ENCODE measurements at places on chromosomes 12 and 14. TPM values are rescaled to one million over a fixed set of nuclear protein-coding genes. Genes with fewer than 3 reads are reported as not detected.

The GLIPR1L1 gene
- not detected for total RNA-seq

The TAS2R8 gene
- total RNA-seq: not detected

The RAPGEF3 gene
- 1.4 TPM for total RNA-seq

The KRT77 gene
- total RNA-seq: not detected

The NELL2 gene
- total RNA-seq: 10.1 TPM

The TAS2R7 gene
- total RNA-seq: not detected

The CAPZA3 gene
- total RNA-seq: not detected

The ZNF641 gene
- 16.4 TPM for total RNA-seq

The SLC39A2 gene
- not detected for total RNA-seq

GRCh38 chr12:126404293-126404881 lies 1339.2 kb downstream of the AACS start:
- no peak overlapping the region for H3K27ac ChIP-seq
- H3K4me1 ChIP-seq: no peaks in the 10 kb centered on the region
- no peak for DNase-seq
- H3K4me3 ChIP-seq: no peak overlapping the region
- no peaks in the 10 kb centered on the region for H3K27me3 ChIP-seq
- no peaks in the 10 kb centered on the region for H3K36me3 ChIP-seq

DNA sequence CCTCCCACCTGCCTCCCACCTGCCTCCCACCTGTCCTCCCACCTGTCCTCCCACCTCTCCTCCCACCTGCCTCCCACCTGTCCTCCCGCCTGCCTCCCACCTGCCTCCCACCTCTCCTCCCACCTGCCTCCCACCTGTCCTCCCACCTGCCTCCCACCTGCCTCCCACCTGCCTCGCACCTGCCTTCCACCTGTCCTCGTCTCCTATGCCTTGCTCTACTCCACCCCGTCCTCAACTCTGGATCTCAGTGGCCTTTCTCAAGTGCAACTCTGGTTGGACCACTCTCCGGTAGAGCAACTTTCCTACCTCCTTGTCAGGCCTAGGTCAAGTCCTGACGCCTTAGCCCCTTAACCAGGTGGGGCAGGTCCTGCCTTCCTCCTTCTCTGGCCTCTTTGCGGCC lies 29.3 kb upstream of the PEX5 start:
- peaks cover 27% of the 10 kb centered on the region for H3K36me3 ChIP-seq
- H3K4me1 ChIP-seq: peaks cover 6% of the 10 kb centered on the region
- no peak overlapping the region for H3K4me3 ChIP-seq
- no peak for DNase-seq

- H3K27ac ChIP-seq: no peak overlapping the region
- H3K4me1 ChIP-seq: peaks cover 12% of the 10 kb centered on the region
- H3K27me3 ChIP-seq: peaks cover 63% of the 10 kb centered on the region
- H3K4me3 ChIP-seq: no peak overlapping the region
- no peaks in the 10 kb centered on the region for H3K36me3 ChIP-seq
These were observed 6.2 kb downstream of the LRCOL1 start for GRCh38 chr12:132604151-132604618.

DNA sequence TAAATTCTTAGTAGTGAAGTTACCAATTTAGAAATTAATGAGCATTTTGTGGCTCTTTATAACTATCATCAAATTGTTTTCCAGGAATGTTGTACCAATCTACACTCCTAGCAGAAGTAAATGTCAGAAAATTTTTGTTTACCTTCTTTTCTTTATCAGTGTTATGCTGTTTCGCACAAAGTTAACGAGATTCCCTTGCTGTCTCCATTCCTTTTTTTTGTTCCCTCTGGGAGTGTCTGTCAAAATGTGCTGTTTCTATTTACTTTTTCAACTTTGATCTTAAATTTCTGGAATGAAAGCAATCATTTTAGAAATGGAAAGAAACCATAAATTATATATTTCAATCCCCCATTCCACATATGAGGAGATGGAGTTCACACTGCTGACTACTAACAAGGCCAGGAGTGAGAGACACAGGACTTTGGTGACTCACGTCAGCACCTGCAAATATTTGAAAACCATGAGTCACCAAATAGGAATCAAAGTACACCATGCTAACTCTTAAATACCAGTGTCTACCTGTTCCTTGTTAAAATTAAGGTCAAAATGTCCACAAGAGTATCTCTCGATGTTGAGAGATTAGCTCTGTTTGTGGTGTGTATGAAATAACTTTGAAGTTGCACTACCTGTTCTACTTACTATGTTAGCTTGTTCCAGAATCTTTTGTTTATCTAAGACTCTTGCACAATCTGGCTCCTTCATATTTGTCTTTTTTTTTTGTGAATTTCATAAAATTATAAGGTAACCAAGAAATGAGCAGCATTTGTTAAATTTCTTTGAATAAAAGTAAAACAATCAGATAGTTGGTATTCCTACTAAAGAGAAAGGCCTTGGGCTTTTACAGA lies 106.0 kb downstream of the RMST start:
- H3K27me3 ChIP-seq: no peaks in the 10 kb centered on the region
- no peaks in the 10 kb centered on the region for H3K4me1 ChIP-seq
- DNase-seq: no peak
- H3K4me3 ChIP-seq: no peak overlapping the region
- no peak overlapping the region for H3K27ac ChIP-seq

DNA sequence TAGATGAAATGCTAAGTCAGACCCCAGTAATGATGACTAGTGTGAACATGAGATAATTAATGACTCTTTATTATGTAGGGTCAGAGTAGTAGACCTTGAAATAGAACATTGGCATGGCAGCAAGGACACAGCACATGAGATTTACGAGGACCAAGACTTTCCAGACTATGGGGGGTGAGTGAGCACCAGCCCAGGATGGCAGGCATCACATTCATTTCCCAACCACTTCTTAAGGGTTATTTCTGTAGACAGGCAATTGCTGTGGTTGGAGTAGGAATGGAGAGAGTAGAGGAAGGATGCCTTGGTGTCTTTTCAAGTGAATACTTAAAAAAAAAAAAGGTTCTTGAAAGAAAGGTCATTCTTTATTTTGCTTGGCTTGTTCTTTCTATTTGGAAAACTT lies 189.4 kb upstream of the DYRK2 start:
- H3K4me3 ChIP-seq: no peak overlapping the region
- H3K27ac ChIP-seq: no peak overlapping the region
- DNase-seq: no peak
- peaks cover 11% of the 10 kb centered on the region for H3K27me3 ChIP-seq
- H3K36me3 ChIP-seq: no peaks in the 10 kb centered on the region

GRCh38 chr12:45852508-45852907 lies 123.0 kb downstream of the ARID2 start:
- H3K4me1 ChIP-seq: no peaks in the 10 kb centered on the region
- no peak overlapping the region for H3K27ac ChIP-seq
- no peak for DNase-seq
- H3K4me3 ChIP-seq: no peak overlapping the region
- peaks cover 49% of the 10 kb centered on the region for H3K36me3 ChIP-seq
- no peaks in the 10 kb centered on the region for H3K27me3 ChIP-seq

- H3K36me3 ChIP-seq: no peaks in the 10 kb centered on the region
- H3K4me1 ChIP-seq: no peaks in the 10 kb centered on the region
- H3K27me3 ChIP-seq: peaks cover 2% of the 10 kb centered on the region
- H3K4me3 ChIP-seq: no peak overlapping the region
- H3K27ac ChIP-seq: no peak overlapping the region
These were observed 1.4 kb downstream of the KRT5 start for GRCh38 chr12:52518574-52519386.

GRCh38 chr14:84129007-84129406 lies 1400.9 kb upstream of the FLRT2 start:
- H3K27ac ChIP-seq: no peak overlapping the region
- H3K4me1 ChIP-seq: no peaks in the 10 kb centered on the region
- H3K4me3 ChIP-seq: no peak overlapping the region
- H3K27me3 ChIP-seq: no peaks in the 10 kb centered on the region

GRCh38 chr12:23561364-23562345 lies 387.8 kb downstream of the SOX5 start:
- no peak overlapping the region for H3K27ac ChIP-seq
- peaks cover 6% of the 10 kb centered on the region for H3K4me1 ChIP-seq
- no peaks in the 10 kb centered on the region for H3K27me3 ChIP-seq

GRCh38 chr12:15752785-15753184 lies 36.4 kb downstream of the EPS8 start:
- no peak overlapping the region for H3K4me3 ChIP-seq
- no peak for DNase-seq
- no peaks in the 10 kb centered on the region for H3K27me3 ChIP-seq

DNA sequence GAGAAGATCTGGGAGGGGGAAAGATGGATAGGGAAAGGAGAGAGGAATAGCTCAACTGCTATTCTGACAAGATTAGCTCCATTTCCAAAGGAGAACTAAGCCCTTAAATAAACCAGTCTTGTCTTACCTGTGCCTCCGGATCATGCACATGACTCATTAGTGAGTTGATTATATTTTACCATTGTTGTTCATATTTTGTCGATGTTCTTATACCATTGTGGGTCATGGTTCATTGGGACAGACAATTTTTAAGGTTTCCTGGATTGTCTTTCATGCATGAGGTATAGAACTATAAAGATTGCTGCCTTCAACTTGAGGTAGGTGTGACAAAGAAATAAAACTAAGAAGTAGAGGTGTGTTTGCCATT lies 243.0 kb upstream of the ATP2B1 start:
- H3K27ac ChIP-seq: no peak overlapping the region
- H3K27me3 ChIP-seq: no peaks in the 10 kb centered on the region
- no peak overlapping the region for H3K4me3 ChIP-seq
- no peak for DNase-seq
- peaks cover 16% of the 10 kb centered on the region for H3K4me1 ChIP-seq

GRCh38 chr12:101784376-101784775 lies 45.1 kb upstream of the SYCP3 start:
- H3K4me1 ChIP-seq: peaks cover 37% of the 10 kb centered on the region
- H3K27me3 ChIP-seq: no peaks in the 10 kb centered on the region
- no peak overlapping the region for H3K27ac ChIP-seq
- peaks cover 44% of the 10 kb centered on the region for H3K36me3 ChIP-seq
- DNase-seq: no peak

Measured in activated CD4-positive, alpha-beta memory T cell treated with anti-CD3 and anti-CD28 coated beads, Interleukin-2, amount 10 ng/mL, durations not matched to agents 7 days and 5 days (primary cell).